ENCODE measurements at places on chromosomes 5 and 9.

GRCh38 chr5:102286476-102286875 is 9.6 kb downstream of the SLCO4C1 start:
- no peak for DNase-seq

GRCh38 chr5:8523501-8523900 is 654.6 kb downstream of the MTRR start:
- no peak for DNase-seq

- no peak for DNase-seq
These were observed 64.6 kb downstream of the ACTBL2 start for GRCh38 chr5:57417971-57418370.

DNA sequence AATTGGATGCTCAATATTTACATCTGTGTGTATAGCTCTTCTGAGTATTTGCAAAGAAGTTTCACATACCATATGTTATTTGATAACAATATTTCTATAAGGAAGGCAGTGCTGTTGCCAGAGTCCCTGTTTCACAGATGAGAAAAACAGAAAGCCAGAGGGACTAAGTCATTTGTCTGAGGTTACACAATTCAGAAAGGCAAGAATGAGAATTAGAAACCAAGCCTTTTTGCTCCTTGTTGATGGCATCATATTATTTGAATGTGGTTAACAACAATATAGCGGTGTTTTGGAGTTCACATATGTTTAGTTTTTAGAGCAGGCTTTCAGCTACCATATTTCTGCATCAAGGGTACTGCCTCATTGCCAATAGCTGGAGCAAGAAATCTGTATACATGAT is 110.9 kb upstream of the PRLR start:
- DNase-seq, result no peak

DNA sequence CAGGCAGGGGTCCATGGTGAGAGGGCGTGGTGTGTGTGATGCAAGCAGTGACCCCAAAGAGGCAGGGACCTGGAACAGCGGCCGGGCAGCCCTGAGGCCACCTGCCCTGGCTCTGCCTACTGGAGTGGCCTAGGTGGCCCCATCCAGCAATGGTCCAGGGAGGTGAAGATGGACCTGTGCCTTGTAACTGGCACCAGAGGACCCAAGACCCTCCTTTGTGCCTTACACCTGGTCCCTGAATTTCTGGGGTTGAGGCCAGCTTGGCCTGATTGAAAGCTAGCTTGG is 42.7 kb downstream of the PTGES start:
- DNase-seq, result no peak

DNA sequence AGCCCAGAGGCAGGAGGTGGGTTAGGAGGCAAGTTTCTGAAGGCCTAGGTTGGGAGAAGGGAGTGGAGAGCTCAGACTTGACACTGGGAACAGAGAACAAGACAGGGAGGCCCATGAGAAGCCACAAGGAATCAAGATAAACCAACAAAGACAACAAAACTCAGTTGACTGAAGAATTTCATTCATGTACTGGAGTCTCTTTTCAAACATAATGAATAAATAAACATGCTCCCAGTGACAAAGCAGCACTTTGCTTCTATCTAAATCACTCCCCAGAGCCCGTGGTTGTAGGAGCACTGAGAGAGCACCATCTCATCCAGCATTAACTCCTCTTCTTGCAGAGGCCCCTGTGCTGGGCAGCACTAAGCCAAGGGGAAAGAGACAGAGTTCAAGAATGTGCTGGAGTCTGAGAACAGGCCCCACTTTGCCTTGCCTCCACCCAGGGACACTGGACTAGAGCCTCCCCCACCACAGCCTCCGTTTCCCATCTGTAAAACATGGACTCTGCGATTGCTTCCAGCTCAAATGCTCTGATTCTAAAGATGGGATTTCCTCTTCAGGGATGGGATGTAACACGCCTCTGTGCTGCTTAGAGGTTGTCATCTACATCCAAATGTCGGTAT is 282.0 kb downstream of the SPOCK1 start:
- no peak for DNase-seq

DNA sequence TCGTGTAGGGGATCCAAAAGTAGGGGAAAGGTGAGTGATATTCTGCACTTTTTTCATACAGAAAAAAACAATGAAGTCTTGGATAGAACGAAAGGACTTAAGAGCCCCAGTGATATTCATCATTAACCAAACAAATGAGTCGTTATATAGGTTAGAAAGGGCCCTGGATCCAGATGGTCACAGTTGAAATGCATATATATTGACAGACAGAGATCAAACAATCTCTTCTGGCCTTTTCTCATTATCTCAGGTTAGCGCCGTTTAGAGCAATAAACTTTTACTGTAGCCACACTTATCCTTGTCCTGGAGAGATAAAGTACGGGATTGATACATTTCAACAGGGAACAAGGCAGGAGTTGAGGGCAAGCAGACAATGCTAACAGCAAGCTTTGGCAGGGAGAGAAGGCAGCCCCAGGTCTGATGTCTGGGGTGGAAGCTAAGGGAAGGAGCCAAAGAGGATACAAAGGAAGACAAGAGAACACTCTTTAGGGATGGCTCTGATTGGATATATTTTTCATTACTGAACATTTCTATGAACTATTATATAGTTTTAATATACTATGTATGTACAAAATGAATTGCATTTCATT is 77.0 kb downstream of the LIFR start:
- no peak for DNase-seq
